Neural crest cell (in vitro differentiated cells): ENCODE measurements at places on chromosomes 11 and 22. TPM values are rescaled to one million over a fixed set of nuclear protein-coding genes. Genes with fewer than 3 reads are reported as not detected.

TP53AIP1 gene
- total RNA-seq, result 0.25 TPM in 1 of 2 replicates, not detected in the other

GRCh38 chr11:22763166-22763565, 66.4 kb downstream of the SVIP start:
- peaks cover 6% of the 10 kb centered on the region for H3K4me1 ChIP-seq
- DNase-seq, result no peak
- H3K27me3 ChIP-seq, result no peaks in the 10 kb centered on the region
- no peak overlapping the region for H3K4me3 ChIP-seq
- H3K27ac ChIP-seq, result no peak overlapping the region

DNA sequence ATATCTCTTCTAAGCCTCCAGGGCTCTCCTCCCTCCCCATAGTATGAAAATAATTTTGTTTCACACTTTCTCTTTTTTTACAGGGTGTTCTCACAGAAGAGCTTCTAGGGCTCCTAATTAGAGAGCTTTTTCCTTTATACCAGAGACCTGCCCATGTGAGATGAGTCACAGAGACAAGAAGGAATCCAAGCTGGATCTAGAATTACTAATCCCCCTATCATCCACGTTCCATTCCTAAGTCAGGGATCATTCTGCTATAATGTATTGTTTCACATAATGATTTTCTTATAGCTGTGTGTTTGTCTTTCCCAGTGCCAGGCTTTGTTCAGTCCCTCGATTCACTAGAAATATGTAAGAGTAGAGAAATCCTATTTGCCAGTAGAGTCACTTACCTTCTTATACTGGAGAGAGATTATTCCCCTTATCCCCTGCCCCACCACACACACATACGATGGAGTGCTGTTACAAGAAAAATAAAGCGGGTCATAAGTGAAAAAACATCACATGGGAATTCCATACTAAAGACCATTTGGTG, 778.3 kb upstream of the LRRC4C start:
- H3K4me3 ChIP-seq, result no peak overlapping the region
- H3K27ac ChIP-seq, result no peak overlapping the region
- H3K4me1 ChIP-seq, result peaks cover under 1% of the 10 kb centered on the region
- H3K27me3 ChIP-seq, result no peaks in the 10 kb centered on the region
- no peaks in the 10 kb centered on the region for H3K36me3 ChIP-seq

- no peak for DNase-seq
- H3K27me3 ChIP-seq, result peaks cover 4% of the 10 kb centered on the region
- H3K36me3 ChIP-seq, result no peaks in the 10 kb centered on the region
- no peak overlapping the region for H3K27ac ChIP-seq
Measured at GRCh38 chr11:62911137-62912130, 9.7 kb downstream of the CHRM1 start.

DNA sequence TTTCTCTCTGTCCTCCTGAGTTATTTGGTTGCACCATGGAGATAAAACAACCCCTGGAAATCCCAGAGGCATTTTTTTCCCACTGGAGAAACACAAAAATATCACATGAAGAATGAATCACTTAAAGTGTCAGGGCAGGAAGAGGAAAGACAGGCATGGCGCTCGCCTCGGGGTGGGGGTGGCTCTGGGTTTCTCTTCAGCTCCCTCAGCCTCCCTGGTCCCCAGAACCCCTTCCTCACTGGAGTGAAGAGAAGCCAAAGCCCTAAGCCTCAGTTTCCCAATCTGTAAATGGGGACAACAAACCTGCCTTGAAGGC, 938 bp downstream of the SHISAL1 start:
- H3K36me3 ChIP-seq, result no peaks in the 10 kb centered on the region
- H3K4me1 ChIP-seq, result no peaks in the 10 kb centered on the region
- H3K4me3 ChIP-seq, result no peak overlapping the region
- no peak overlapping the region for H3K27ac ChIP-seq
- no peak for DNase-seq

MISFA gene
- total RNA-seq, result 4.1 and 4.4 TPM in 2 replicates

- peak overlapping the region; percentile 98 for H3K4me3 ChIP-seq
- H3K27me3 ChIP-seq, result no peaks in the 10 kb centered on the region
- peak overlapping the region; percentile 85 for H3K27ac ChIP-seq
- peaks cover 32% of the 10 kb centered on the region for H3K4me1 ChIP-seq
- peaks cover 17% of the 10 kb centered on the region for H3K36me3 ChIP-seq
Measured at GRCh38 chr11:116773203-116774097, 663 bp upstream of the BUD13 start.

GRCh38 chr22:24559471-24559870, 3.7 kb downstream of the SNRPD3 start:
- peaks cover 3% of the 10 kb centered on the region for H3K36me3 ChIP-seq
- no peak overlapping the region for H3K27ac ChIP-seq
- no peak for DNase-seq
- H3K4me1 ChIP-seq, result peaks cover 32% of the 10 kb centered on the region
- H3K27me3 ChIP-seq, result no peaks in the 10 kb centered on the region

GRCh38 chr22:48692734-48693376, 1134.8 kb downstream of the BRD1 start:
- H3K4me1 ChIP-seq, result peaks cover 25% of the 10 kb centered on the region
- no peaks in the 10 kb centered on the region for H3K27me3 ChIP-seq
- peak overlapping the region; percentile 13 for H3K27ac ChIP-seq
- no peak for DNase-seq
- H3K36me3 ChIP-seq, result no peaks in the 10 kb centered on the region

MYBPC3 gene
- not detected in 2 replicates for total RNA-seq

NELL1 gene
- 0.51 and 1.2 TPM in 2 replicates for total RNA-seq

DNA sequence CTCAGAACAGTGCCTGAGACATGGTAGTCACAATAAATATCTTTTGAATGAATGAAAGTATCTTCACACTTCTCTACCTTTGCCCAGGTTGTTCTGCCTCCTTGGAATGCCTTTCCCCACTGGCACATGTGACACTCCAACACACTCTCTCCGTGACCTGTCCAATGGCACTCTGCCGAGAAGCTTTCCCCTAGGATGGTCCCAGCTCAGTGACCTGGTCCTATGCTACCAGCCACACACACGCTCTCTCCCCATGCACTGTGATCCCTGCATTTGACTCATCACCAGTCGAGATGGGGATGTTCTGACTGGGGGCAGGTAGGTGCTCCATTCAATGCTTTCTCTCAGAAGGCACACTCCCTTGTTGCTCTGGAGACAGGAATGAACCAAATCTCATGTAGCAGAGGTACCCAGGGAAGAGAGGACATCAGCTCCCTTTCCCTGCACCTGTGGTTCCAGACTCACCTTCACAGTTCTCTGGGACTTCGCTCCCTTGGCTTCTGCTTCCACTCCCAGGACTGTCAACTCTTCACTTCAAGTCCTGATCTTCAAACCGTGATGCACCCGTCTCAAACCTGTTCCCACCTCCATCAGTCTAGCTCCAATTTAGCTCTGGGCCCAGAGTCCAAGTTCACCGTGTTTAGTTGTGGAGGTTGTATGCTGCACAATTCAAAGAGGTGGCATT, 30.7 kb upstream of the LMO1 start:
- no peak for DNase-seq
- no peaks in the 10 kb centered on the region for H3K27me3 ChIP-seq
- no peaks in the 10 kb centered on the region for H3K36me3 ChIP-seq
- H3K4me1 ChIP-seq, result peaks cover 31% of the 10 kb centered on the region
- H3K27ac ChIP-seq, result no peak overlapping the region

GRCh38 chr11:7381937-7382336, 103.4 kb upstream of the OLFML1 start:
- H3K4me1 ChIP-seq, result no peaks in the 10 kb centered on the region
- no peaks in the 10 kb centered on the region for H3K36me3 ChIP-seq
- no peak for DNase-seq
- H3K27me3 ChIP-seq, result peaks cover 16% of the 10 kb centered on the region
- H3K27ac ChIP-seq, result no peak overlapping the region

CD3E gene
- total RNA-seq, result not detected in 2 replicates

- no peak for DNase-seq
- H3K36me3 ChIP-seq, result no peaks in the 10 kb centered on the region
- no peaks in the 10 kb centered on the region for H3K4me1 ChIP-seq
Measured at GRCh38 chr22:32355760-32356159, 1.9 kb upstream of the RFPL3 start.

MGAT3 gene
- 20.3 and 23.5 TPM in 2 replicates for total RNA-seq

HBE1 gene
- total RNA-seq, result 0.45 and 0.56 TPM in 2 replicates

DNA sequence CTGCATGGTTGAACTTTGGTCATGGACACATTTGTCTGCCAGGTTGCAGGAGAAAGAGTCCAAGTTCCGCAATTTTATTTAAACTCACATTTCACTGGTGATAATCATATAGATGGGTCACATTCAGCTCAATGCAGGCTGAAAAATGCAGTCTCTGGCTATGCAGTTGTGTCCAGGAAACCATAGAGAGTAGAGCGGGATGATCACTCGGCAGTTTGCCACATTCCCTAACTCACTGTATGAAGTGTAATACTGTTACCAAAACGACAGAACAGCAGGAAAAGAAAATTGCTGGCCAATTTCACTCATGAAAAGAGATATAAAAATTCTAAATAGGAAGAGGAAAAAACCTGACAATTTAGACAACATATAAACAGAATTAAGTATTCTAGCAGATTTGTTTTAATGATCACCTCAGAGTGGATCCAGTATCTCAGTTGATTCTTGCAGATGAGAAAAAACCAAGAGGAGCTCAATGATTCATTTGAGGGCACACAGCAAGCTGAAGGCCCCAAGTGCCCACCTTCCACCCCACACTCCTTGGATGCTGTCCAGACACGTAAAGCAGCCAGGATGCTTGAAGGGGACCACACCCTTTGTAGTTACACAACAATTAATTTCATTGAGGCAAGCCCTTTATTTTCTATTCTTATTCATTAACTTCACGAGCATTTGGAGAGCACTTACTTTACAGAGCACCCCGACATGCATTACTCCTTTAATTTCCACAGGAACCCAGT, 422.3 kb downstream of the SOX6 start:
- no peak overlapping the region for H3K4me3 ChIP-seq
- no peaks in the 10 kb centered on the region for H3K27me3 ChIP-seq

GRCh38 chr11:116615211-116615865, 157.4 kb downstream of the BUD13 start:
- DNase-seq, result no peak
- no peaks in the 10 kb centered on the region for H3K36me3 ChIP-seq

OR51B2 gene
- not detected in 2 replicates for total RNA-seq
